EL (cell line): ENCODE measurements at places on chromosomes 12 and 14.
A peak's percentile ranks its signal among the peaks of the same experiment; 100 is the strongest.

DNA sequence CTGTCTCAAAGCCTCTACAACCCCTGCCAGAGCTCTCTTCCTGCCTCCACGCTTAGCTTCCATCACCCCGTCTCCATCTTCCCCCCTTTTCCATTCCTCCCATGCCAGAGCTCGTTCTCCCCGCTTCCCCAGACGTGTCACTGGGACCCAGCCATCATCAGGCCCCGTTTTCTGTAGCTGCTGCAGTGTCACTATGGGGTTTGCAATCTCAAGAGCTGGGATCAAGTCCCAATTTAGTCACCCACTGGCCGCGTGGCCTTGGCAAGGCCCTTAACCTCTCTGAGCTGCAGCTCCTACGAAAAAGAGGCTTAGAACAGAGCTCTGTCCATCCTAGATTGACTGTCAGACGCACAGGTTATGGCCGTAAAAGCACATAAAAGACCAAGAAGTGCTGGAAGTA lies 901 bp upstream of the FAIM2 start:
- DNase-seq = no peak

- DNase-seq = no peak
These were observed 64.7 kb downstream of the GPR65 start for GRCh38 chr14:88069677-88070076.

DNA sequence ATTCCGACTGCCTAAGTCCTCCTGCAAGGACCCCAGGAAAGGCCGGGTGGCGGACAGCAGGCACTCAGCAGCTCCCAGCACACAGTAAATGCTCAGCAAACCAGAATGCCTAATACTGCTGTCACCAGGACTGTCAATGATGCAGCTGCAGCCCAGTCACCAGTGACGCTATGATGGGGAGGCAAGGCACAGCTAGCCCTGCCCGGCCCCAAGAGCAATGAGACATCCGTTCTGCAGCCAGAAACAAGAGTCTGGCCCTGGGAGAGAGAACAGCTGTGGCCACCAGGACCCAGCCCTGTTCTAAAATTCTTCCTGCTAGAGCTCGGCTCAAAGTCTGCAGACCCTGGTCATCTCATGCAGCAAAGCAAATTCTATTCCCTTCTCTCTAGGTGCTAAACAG lies 69.8 kb downstream of the NCOR2 start:
- DNase-seq = peak; percentile 81

GRCh38 chr12:6038160-6038559 lies 86.3 kb downstream of the VWF start:
- peak; percentile 43 for DNase-seq
